Stimulated activated CD4-positive, alpha-beta T cell treated with anti-CD3 and anti-CD28 coated beads, Interleukin-2, amount 100 ng/mL, for 48 hours (primary cell): ENCODE measurements at places on chromosomes 5 and 9.

- no peak for DNase-seq
Observed at GRCh38 chr9:36922548-36922947, 111.5 kb downstream of the PAX5 start.

GRCh38 chr5:96640696-96641095 lies 21.5 kb upstream of the CAST start:
- DNase-seq = no peak

DNA sequence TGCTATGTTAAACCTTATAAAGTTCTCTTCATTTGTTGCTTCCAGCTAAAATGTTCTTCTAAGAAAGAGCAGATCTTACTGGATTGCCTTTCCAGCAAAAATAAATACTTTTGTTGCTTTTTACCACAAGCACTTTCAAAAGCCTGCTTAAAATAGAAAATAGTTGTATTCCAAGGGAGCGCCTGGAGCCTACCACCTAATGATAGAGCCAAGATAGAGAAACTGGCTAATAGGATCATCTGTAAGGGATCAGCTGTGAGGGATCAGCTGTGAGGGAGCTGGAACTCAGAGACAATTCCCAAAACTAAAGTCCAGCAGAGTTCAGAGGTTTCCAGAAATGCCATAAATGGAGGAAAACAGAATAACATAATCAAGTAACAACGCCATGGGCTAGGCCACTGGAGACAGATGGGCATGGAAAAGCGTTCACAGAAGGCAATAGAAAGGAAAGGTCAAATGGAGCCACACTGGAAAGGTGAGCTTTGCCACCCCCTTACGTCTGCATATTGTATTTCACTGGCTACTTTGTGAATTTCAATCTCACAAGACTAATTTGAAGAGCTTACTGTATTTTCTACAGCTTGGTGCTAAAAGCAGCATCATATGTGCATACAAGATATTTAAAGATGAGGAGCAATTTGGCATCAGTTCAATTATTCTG lies 140.6 kb upstream of the TLE4 start:
- no peak for DNase-seq

GRCh38 chr5:179599973-179600372 lies 23.5 kb downstream of the HNRNPH1 start:
- DNase-seq = no peak

DNA sequence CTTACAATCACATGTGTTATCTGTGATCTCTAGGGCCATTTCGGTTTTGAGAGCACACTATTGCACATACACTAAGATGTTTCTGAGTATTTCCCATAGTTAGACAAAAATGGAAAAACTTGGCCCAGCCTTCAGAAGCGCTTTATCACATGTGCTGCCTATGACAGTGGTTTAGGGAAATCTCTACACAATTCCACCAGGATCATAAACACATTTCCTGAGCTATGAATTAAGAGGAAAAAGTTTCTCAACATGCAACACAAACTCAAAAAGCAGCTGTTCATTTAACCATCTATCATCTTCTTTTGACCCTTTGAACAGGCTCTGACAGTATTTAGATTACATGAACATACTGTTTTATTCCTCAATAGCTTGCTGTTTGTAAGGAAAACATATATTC lies 15.1 kb downstream of the FGF1 start:
- DNase-seq = no peak

- no peak for DNase-seq
Observed at GRCh38 chr5:110903966-110904365, 165.2 kb downstream of the SLC25A46 start.

DNA sequence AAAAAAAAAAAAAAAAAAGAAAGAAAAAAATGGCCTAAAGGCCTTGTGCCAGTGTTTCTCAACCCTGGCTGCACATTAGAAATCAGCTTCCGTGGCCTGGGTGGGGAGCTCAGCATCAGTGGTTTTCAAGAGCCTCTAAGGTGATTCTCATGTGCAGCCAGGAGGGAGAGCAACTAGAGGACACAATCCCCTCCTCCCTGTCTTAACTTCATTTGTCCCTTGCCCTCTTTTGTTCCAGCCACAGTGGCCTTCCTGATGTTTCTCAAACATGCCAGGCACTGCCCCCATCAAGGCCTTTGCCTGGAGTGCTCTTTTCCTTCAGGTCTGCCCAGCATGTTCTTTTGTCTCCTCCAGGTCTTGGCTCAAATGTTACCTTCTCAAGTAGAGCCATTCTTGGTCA lies 42.4 kb downstream of the HOMER1 start:
- no peak for DNase-seq

GRCh38 chr5:139755892-139756671 lies 39.5 kb upstream of the PSD2 start:
- no peak for DNase-seq

GRCh38 chr9:129624947-129625346 lies 1.0 kb upstream of the NTMT1 start:
- no peak for DNase-seq

- no peak for DNase-seq
Observed at GRCh38 chr9:131273146-131273855, 3.0 kb downstream of the FAM78A start.

GRCh38 chr5:153959134-153959957 lies 79.4 kb downstream of the FAM114A2 start:
- no peak for DNase-seq

- no peak for DNase-seq
Observed at GRCh38 chr5:172999372-172999973, 15.9 kb downstream of the ATP6V0E1 start.

DNA sequence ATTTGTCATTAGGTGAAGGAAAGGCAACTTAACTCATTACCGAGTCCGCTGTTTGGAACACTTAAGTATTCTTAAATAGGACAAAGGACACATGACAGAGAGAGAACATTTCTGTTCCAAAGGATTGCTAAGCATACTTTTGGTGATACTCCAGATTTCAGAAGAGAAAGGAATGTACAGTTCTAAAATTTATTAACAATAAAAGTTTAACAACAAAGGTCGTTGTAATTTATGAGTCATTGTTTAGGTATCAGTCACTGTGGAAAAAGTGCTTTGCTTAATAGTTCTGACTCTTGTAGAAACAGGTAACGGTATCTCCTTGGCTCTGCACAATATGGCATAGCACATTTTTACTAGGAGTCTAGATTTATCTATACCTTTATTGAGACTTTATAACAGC lies 36.3 kb upstream of the PAM start:
- no peak for DNase-seq

DNA sequence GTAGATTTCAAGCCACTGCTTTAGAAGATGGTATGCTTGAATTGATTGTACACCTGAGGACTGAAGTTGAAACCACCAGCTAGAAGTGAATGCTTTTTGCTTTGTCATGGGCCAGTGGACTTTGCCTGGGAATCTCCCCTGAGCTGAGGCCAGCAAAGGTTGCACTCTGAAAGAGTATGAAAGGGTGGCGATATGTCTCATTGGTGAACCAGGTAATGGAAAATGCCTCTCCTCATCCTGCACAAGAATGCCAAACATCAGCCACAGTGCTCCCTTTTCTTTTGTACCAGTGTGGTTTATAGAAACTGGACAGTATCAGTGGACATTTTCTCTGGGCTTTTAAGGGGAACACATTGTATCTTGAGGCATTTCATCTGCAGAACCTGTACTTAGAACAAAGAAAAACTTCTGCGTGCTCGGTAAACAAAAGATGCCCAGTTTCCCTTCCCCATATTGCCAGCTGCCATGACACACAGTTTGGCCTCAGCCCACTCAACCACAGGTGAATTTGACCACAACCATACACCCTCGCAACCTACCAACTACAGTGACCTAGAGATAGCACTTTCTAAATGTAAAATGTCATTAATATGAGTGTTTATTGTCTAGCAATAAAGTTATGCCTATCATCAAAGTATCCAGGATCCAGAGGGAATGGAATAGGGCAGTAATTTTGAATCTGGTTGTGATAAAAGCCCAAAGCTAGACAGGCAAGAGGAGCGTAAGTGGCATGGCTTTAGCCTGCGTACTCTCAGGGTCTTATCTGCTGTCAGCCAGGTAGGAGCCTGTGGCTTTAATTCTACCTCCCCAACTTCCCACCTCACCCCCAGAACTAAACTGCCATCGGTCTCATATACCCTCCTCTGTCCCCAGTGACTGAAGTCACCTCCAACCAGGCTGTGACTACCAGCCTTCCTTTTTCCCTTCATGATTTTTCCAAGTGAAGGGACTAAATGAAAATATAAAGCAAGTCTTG lies 79.5 kb upstream of the LHFPL2 start:
- no peak for DNase-seq
